ENCODE measurements at places on chromosomes 11 and 22.

DNA sequence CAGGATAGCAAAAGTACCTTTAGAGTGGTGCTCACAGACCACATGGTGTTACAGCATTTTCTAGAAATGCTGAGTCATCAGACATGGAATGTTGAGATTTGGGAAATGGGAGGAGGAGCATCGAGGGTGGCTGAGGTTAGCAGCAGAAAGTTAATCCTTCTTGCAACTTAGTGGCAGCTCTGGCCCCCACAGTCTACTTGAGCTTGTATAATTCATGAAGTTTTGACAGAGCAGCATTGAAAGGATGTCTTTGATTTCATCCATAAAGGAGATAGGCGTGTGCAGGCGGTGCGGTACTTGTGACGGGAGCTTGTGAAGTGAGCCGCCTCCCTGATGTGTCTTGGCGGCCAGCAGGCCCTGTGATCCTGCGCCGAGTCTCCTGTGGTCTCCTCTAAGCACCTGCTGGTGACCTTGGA is 330.5 kb downstream of the TBC1D22A start:
- H3K27ac ChIP-seq, result no peak overlapping the region

DNA sequence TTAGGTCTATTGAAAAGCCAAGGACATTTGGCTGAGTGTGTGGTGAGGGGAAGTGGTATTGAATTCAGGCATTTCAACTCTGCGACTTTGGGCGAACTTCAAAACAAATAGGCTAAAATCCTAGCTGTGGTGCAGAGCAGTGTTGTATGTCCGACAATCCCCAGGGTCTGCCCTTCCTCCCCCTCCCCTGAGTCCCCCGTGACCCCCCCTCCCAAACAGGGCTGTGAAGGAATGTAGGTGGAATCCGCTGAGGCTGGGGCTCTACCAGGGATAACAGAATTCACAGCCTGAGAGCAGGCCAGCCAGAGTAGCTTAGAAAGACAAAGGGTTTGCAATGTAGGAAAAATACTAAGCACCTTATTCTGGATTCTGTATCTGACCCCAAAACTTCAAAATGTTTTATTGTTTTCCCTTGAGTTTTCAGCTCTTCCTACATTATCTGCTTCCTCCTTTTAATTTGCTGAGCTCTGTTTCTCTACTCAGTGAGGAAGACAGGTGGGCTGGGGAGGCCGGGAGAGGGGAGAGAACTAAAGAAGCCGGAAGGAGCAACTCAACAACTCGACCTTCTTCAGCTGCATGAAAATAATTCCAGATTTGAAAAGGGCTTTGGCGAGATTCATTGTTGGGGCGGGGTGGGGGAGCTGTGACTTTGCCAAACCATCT is 315.2 kb downstream of the BLID start:
- no peak overlapping the region for H3K4me3 ChIP-seq
- no peaks in the 10 kb centered on the region for H3K36me3 ChIP-seq
- H3K27ac ChIP-seq, result no peak overlapping the region
- no peak for DNase-seq
- no peaks in the 10 kb centered on the region for H3K4me1 ChIP-seq

DNA sequence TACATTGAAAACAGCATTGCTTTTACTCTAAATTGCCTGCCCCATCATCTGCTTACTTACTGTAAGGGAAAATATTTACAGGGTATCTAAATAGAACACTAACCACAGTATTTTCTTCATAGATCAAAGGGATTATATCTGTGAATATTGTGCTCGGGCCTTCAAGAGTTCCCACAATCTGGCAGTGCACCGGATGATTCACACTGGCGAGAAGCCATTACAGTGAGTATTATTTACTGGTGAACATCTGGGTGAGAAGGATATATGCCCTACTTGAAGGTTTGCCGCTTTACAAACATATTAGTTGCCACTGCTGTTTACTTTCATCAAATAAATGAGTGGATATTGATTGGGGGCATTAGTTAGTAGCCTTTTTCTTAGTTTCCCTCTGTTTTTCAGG is 5.9 kb upstream of the CNTF start:
- DNase-seq, result no peak
- peaks cover 7% of the 10 kb centered on the region for H3K4me1 ChIP-seq
- H3K4me3 ChIP-seq, result no peak overlapping the region
- H3K27ac ChIP-seq, result no peak overlapping the region
- no peaks in the 10 kb centered on the region for H3K27me3 ChIP-seq
- H3K36me3 ChIP-seq, result peaks cover 13% of the 10 kb centered on the region

- DNase-seq, result no peak
- no peaks in the 10 kb centered on the region for H3K27me3 ChIP-seq
- no peak overlapping the region for H3K4me3 ChIP-seq
Measured at GRCh38 chr11:37905707-37906417, 1307.8 kb upstream of the RAG2 start.

DNA sequence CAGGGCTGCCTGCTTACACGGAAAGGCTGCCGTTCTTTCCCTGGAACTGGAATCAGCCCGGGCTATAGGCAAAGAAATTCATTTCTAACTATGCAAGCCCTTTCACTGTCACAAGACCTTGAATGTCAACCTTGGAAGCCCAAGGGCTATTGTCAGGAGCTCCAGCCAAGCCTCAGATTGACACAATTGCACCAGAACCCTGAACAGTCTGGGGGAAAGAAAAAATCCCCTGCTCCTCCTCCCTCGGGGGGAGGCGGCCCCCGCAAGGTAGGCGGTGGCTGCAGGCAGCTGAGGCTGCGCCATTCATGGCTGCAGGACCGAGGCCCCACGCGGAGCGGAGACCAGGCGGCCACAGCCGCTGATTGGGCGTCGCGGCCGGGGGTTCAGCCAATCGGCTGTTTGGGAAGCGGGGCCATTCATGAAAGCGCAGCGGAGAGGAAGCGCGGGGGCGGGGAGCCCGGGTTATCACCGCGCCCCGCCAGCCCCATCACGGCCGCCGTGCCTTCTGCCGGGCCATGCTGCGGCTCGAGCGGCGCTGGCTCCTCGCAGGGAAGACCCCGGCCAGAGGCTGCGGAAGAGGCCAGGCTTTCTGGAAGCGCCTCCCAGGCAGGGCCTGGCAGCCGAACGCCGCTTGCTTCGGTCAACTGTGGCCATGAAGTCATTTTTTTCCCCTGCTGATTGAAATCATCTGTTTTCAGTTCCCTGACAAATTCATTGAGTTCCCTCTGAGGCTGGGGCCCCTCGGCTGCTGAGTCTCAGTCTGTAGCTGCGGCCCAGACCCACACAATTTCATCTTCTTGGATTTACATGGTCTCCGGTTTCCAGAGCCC is 38.1 kb upstream of the LINC01488 start:
- peaks cover 26% of the 10 kb centered on the region for H3K27me3 ChIP-seq
- H3K36me3 ChIP-seq, result no peaks in the 10 kb centered on the region
- DNase-seq, result peak; percentile 31
- H3K27ac ChIP-seq, result peak overlapping the region; percentile 41
- H3K4me1 ChIP-seq, result peaks cover 2% of the 10 kb centered on the region

GRCh38 chr11:111938687-111939160 is 1.6 kb downstream of the DIXDC1 start:
- no peaks in the 10 kb centered on the region for H3K27me3 ChIP-seq
- no peaks in the 10 kb centered on the region for H3K36me3 ChIP-seq
- peak overlapping the region; percentile 84 for H3K4me3 ChIP-seq
- H3K4me1 ChIP-seq, result peaks cover 18% of the 10 kb centered on the region

- DNase-seq, result no peak
- H3K27me3 ChIP-seq, result no peaks in the 10 kb centered on the region
- H3K4me1 ChIP-seq, result peaks cover 28% of the 10 kb centered on the region
Measured at GRCh38 chr11:108751444-108751843, 86.6 kb downstream of the DDX10 start.
